ENCODE measurements at places on chromosomes 11 and 22.

GRCh38 chr22:18033204-18033998 is 9.0 kb upstream of the MICAL3 start:
- no peak for DNase-seq

- no peak for DNase-seq
These were observed 47.5 kb upstream of the TCF20 start for GRCh38 chr22:42317691-42318547.

GRCh38 chr22:49370627-49371301 is 456.9 kb downstream of the BRD1 start:
- no peak for DNase-seq

DNA sequence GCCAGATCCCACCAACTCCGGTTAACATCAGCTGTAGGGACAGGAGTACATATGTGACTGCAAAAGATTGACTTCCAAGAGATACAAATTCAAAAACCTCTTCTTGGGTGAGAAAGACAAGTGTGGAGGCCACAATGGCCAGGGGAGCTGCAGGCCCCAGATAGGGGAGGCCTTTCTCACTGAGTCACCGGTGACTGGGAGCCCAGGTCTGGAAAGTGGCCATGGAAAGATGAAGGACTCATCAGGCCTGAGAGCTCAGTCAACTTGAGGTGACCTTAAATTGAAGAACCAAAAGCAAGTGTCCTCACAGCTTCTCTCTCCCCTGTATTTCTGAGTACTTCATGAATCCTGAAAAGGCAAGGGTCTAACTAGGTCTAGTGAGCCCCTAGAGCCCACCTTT is 90.4 kb upstream of the CLPB start:
- DNase-seq = no peak

- no peak for DNase-seq
These were observed 19.0 kb downstream of the PHF21B start for GRCh38 chr22:44990810-44991209.

GRCh38 chr11:38300570-38300969 is 1702.5 kb upstream of the RAG2 start:
- no peak for DNase-seq

DNA sequence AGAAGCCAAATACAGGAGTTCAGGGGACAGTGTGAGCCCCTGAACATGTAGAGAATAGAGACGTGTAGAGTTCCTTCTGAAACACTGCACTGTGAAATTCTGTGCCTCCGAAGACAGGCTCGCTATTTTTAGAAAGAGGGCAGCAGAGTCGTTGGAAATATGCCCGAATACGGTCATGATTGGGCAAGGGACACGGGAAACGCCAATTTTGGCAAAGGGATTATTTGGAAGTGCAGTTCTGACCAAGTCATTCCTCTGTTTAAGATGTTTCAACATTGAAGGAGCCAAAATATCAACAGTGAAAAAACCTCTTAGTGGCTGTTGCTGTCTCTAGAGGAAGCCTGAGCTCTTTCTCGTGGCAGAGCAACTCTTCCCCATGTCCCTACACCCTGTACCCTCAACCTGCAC is 9.5 kb upstream of the CBX6 start:
- DNase-seq = no peak

DNA sequence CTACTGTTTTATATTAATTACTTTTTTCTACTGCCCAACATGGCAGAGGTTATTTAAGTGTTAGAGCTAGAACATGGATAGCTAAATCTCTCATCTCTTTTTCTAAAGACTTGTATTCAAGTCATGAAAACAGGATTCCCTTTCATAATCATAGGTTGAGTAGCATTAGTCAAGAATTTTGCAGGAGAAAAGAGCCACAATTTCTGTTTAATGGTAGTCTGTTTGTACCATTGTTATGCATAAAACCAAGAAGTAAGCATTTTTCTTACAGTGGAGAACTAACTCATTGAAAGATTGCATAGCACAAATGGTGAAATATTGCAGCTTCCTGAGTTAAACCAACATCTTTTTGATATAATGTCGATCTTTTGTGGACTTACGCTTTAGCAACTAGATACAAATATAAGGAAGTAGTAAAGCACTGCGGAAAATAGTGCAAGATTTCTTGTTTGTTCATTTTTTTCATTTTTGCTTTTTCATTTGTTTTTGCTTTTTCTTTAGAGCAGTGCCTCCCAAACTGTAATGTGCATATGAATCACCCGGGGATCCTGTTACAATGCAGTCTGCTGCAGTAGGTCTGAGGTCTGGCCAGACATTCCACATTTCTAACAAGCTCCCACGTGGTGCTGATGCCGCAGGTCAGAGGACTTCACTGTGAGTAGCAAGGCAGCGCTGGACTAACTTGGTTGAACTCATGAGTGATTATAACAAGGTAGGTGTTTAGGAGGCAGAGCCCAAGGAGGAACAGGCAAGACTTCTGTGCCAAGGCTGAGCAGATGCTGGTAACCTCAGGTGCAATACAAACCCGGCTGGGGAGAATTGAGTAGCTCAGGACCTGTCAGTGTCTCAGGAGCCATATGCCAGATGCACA is 4.6 kb downstream of the ETS1 start:
- peak; percentile 48 for DNase-seq

GRCh38 chr22:37187891-37188761 is at the start of gene C1QTNF6:
Gene C1QTNF6 (minus strand): TSS chr22:37188247. CDS start chr22:37188213, 34 bp downstream.
- no peak for DNase-seq

DNA sequence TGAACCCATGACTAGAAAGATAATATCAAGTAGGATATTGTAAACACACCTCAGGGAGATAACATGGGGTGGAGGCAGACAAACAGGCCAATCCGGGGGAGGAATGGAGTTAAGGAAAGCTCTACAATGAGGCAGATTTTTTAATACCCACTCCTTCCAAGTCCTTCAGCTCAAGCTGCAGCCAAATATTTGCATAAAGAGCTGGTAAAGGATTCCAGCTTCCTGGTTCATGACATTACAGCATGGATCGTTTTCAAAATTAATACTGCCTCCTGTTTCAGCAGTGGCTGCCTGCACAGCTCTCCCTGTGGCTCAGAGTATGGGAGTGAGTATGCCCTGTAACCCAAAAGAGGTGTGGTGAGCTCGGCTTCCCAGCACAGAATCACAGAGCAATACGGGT is 5.1 kb downstream of the POU2AF3 start:
- DNase-seq = peak; percentile 68

GRCh38 chr22:25554238-25554671 is 10.2 kb upstream of the GRK3 start:
- no peak for DNase-seq

DNA sequence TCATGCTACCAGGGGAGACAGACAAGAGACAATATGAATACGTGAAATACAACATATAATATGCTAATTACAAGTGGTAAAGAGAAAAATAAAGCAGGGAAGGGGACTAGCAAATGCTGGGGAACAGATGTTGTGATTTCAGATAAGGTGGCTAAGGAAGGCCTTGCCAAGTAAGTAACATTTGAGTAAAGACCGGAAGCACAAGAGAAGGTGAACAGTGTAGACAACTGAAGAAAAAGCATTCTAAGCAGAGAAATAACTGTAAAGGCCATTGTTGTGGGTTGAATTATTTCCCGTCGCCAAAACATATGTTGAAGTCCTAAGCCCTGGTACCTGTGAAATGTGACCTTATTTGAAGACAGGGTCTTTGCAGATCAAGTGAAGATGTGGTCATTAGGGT is 63.7 kb upstream of the EED start:
- peak; percentile 74 for DNase-seq

DNA sequence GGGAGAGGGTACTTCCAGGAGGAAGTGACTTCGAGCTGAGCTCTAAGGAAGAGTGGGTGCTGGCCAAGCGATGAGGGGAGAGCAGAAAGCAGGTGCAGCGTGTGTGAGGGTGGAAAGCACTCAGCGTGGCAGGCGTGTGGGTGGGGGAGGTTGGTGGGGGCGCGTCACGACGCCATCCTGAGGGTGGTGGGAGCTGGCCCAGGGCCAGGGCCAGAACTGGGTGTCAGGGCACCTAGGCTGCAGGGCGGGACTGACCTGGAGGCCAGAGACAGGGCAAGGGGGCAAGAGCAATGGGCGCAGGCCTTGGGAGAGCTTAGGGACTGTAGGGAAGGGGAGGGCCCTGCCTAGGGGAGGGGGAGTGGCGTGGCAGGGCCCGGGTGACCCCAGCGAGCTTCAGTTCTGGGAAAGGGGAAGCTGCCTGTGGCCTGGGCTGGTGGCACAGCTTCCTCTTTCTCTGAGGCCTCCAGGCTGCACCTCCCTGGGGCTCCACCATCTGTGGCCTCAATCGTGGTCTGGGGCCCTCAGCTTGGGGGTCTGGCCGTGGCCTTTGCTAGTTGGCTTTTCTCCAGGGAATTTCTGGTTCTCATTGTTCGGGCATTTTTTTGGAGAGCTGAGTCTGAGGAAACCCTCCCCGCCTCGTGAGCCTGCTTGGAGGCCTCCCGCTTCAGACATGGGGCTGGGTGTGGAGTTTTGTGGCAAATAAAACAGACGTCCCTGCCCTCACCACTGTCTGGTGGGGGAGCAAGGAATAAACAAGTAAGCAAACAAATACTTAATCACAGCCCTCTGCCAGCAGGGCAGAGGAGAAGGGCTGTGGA is 8.9 kb downstream of the RELT start:
- no peak for DNase-seq

DNA sequence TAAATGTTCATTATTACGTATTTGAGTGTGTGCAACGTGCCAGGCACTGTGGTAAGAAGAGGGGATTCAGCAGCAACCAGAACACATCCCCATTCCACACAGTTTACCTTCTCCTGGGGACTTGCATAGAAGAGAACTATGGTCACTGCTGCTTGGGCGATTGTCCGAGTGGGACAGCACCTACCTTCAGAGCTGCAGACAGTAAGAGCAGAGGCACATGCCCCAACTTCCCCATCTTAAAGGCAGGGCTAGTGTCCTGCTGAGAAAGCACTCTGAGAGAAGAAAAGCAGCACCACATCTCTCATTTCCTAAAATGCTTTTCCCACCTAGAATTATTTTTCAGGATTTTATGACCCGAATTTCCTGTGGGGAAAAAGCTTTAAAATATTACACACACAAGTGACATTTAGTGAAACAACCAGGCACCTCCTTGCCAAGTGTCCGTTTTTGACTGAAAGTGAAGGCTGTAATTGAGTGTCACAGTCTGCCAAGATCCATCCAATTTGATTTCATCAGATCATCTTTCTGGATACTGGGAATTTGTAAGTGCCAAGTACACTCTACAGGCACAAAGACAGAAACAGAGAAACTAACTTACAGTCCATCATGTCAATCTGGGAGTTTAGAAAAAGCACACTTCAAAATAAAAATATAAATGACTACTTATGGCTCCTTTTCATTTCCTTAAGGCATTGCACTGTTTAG is 24.6 kb downstream of the TRAF6 start:
- no peak for DNase-seq

DNA sequence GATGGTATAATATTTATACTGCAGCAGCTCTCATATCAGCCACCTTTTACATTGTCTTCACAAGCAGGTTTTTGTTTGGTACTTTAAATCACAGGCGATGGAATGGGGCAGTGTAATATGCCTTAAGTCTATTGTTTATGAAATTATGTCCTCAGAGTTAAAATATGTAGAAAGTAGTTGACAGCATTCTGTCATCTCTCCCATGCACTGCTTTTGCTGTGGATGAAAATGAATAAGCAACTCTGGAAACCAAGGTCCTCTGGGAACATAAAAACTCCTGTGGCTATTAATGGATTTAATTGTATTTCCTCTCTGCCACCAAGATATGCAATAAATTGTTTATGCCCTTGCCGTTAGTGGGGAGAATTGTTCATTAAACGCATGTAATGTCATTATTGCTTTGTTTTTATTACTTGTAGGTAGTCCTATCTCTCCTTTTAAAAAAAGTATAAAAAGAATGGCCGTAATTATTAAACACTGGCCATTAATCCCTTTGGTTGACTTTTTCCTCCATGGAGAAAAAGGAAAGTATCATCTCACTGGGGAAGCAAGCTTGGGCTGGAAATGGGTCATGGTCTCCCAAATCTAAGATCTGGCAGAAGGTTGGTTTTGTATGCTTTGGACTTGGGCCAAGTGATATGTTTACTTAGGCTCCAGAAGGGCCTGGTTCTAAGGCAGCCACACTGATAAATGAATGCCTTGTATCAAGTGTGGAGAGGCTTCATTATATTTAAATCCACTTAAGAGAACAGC is 13.1 kb downstream of the PACS1 start:
- peak; percentile 65 for DNase-seq

GRCh38 chr22:46777609-46777970 is 15.1 kb downstream of the TBC1D22A start:
- DNase-seq = no peak

GRCh38 chr11:10331548-10332289 is 26.8 kb downstream of the ADM start:
- DNase-seq = no peak

DNA sequence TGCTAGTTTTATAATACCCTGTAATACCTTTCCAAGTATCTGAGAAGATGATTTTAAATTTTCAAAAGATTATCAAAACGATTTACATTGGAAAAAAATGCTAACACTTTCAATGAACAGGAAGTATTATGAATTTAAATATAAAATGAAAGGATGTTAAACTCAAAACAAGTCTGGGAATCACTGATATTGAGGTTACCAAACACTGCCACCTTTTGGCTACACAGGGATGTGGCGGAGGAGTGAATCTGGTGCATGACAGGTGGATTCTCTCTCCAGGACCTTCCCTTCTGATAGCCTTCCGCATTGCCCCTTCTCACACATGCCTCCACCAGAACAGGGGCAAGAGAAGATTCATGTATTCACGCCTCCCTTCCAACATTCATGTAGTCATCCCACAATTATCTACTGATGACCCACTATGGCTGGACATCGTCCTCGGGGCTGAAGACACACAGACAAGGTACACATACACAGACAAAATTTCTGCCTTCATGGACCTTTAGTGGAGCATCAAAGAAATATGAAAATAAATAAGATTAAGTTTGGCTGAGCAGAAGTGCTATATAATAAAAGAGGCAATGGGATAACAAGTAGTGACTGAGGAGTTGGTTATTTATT is 34.7 kb downstream of the ATG16L2 start:
- no peak for DNase-seq

DNA sequence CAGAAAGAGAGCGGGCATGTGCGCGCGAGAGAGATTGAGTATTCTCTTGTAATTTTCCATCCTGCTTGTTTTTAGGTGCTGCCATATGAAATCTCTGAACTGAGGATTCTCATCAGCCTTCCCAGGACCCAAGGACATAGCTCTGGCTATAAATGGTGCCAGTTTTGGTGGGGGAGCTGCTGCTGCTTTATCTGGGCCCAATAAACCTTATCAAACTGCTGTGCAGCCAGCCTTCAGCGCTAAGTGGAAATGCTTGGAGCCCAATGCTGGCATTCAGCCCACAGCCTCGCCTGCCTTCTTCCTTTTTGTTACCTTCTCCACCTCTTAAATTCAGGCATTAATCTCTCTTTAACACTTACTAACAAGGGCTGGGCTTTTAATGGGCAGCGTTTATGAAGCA is 2.4 kb upstream of the ZBTB16 start:
- no peak for DNase-seq

DNA sequence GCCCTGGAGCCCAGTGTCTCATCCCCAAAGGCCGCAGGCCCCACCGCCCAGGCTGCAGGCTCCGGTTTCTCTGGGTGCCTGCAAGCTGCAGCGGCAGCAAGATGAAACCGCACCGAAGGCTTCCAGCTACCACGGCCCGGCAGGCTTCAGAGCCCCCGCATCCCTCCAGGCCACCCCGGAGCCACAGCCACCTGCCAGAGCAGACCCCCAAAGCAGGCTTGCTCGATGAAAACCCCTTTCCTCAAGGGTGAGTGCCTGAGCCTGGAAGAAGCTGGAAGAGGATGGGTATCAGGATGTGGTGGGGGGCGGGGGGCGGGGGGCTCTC is 24.5 kb upstream of the GNB1L start:
- DNase-seq = no peak

Data from DMS 273 treated with DMSO at 0.1 percent for 48 hours (cell line).